ENCODE measurements at places on chromosomes 4 and X.

GRCh38 chrX:39728852-39729598, 368.7 kb downstream of the BCOR start:
- no peak for DNase-seq

- peak; percentile 81 for DNase-seq
These were observed at the start of gene ZNF674 for GRCh38 chrX:46545111-46546005. TSS of gene ZNF674 (minus strand) at chrX:46545421. CDS start at chrX:46542087, 3,334 bp downstream.

DNA sequence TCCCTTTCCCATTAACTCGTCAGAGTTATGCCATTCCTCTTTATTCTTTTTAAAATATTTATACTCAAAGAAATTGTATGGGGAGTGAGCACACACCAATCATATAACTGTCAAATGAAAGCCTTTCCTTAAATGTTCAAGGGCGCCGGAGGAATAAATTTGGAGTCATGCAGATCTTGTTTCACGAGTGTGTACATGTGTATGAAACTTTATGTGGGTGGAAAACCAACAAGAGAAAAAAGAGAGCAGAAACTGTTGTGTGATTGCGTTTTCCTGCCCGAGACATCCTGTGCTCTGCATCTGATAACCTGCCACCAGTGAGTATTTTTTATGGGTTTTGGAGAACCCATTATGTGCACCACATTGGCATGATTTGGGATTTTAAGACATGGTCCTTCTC, 88.3 kb downstream of the FHDC1 start:
- DNase-seq, result no peak

GRCh38 chr4:8176547-8177399, 18.2 kb upstream of the ABLIM2 start:
- no peak for DNase-seq

DNA sequence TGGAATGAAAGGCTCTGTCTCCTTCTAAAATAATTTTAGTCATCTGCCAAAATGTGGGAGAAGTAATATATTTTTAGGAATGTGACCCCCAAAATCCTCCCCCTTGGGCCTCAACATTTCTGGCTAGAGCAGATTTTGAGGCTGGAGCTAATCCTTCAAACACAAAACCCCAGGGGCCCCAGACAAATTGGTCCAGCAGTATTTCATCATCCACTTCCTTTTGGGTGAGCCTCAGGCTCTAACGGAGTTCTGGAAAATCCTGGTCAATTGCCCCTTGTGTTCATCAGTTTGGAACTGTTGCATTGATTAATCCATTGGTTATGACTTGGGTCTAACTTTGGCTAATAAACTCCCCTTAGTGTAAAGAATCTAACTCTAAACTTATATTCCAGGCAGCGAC, 67.4 kb upstream of the PCDH19 start:
- DNase-seq, result no peak

DNA sequence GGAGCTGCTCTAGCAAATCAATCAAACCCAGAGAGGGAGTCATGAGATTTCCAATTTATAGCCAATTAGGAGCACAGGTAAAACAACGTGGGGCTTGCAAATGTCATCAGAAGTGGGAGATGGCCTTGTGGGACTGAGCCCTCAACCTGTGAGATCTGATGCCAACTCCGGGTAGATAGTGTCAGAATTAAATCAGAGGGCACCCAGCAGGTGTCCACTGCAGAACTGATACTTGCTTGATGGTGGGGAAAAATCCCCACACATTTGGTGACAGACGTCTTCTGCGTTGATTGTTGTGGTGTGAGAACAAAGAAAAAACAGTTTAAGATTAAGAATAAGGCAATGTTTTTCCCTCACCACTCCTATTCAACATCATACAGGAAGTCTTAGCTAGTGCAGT, 1402.8 kb downstream of the RAPGEF2 start:
- no peak for DNase-seq

GRCh38 chr4:2297606-2298531, 36.0 kb upstream of the MXD4 start:
- no peak for DNase-seq

DNA sequence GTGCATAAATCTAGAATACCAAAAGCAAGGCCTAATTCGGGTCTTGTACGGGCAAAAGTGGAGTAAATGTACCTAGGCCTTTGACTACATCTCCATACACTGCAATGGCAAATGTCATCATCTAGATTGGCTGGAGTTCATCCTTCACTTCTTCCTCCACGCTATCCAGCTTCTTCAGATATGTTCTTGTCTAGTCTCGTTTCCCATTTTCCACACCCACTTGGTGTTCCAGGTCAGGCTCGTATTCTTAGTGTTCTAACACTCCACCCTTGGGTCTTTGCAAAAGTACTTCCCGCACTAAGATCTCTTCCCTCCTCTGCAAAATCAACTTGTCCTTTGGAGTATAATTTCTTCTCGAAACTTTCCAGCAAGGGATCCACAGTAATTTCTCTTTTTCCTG, 1.4 kb downstream of the COQ2 start:
- no peak for DNase-seq

GRCh38 chr4:168978001-168978700, 31.9 kb downstream of the CBR4 start:
- DNase-seq, result no peak

GRCh38 chr4:8045909-8046308, 106.2 kb upstream of the AFAP1 start:
- peak; percentile 77 for DNase-seq

- DNase-seq, result no peak
These were observed 8.8 kb downstream of the CHST7 start for GRCh38 chrX:46582325-46582724.

- DNase-seq, result no peak
These were observed 31.5 kb downstream of the WWC2 start for GRCh38 chr4:183130328-183131155.

GRCh38 chr4:183449193-183449882, 4.9 kb downstream of the CDKN2AIP start:
- DNase-seq, result no peak

- no peak for DNase-seq
These were observed 2.7 kb downstream of the AFAP1 start for GRCh38 chr4:7937006-7937405.

DNA sequence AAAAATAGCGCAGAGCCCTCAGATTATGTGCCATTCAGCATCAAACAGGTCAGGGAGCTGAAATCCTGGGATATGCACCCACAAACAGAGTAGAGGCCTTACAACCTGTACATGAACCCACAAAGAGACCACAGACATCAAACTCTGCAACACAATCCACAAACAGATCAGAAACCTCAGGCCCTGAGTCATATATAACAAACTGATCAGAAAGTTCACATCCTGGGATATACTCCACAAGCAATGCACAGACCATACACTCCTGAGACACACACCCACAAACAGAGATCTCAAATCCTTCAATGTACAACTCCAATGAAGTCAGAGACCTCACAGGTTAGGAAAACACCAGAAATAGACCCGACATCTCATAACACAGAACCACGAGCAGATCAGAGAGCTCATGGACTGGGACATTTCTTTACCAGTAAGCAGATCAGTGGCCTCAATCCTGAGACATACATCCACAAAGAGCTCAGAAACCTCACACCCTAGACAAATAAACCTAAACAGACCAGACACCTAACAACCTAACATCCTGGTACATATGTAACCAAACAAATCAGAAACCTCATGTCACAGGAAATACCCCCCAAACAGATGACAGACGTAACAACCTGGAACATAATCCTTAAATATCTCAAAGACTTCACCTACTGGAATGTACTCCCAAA, 24.2 kb downstream of the SUV39H1 start:
- DNase-seq, result no peak

Measured in NCI-H510A (cell line).